ENCODE measurements at places on chromosomes 5 and 9.

GRCh38 chr9:129322022-129322621 is 144.1 kb upstream of the IER5L start:
- no peak for DNase-seq

- no peak for DNase-seq
Observed at GRCh38 chr9:27715651-27716050, 142.4 kb upstream of the C9orf72 start.

DNA sequence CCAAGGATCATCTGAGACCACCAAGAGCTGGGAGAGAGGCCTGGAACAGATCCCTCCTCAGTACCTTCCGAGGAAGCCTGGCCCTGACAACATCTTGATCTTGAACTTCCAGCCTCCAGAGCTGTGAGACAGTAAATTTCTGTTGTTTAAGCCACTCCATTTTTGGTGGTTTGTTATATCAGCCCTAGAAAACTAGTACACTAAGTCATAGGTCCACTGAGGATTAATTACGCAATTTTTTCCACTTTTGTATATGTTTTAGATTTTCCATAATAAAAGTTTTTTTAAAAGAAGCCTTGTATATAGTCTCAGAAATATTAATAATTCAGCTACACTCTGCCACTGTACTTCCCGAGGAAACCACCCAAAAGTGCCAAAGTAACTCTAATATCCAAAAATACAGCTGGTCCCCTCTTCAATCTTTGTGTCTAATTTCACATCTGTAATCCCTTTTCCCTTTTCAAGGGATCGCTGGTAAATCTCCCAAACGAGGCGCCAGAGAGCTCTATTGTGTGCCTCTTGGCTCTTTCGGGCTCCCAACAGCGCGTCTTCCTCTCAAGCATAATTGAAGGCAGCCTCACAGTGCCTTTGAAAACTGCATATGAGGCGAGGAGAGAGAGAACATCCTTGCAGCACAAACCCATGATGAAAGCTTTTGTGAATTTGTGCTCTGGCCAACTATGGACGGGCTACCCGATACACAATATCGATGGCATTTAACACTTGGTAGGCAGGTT is 32.7 kb downstream of the PRUNE2 start:
- peak; percentile 26 for DNase-seq

- no peak for DNase-seq
Observed at GRCh38 chr9:93172666-93173364, 11.1 kb upstream of the WNK2 start.

DNA sequence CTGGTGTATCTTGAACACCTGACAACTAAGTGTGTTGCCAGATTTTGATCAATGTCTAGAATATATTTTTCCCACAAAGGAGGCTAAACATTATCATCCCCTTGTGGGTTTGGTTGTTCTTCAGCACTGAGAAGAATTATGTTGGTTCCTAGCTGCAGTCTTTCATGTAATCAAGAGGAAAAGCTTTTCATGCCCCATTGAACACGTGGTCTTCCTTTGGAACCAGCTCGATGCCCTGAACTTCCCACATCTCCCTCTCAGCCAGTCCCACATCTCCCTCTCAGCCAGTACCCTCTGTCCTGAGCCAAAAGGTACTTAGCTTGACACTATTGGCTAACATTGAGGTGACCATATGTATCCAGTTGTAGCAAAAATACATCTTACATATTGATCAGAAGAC is 36.7 kb upstream of the ZSWIM6 start:
- no peak for DNase-seq

- peak; percentile 12 for DNase-seq
Observed at GRCh38 chr5:141186897-141187512, at the start of gene PCDHB9. PCDHB9 (plus strand) TSS chr5:141187161; CDS start chr5:141187319, 158 bp downstream.

DNA sequence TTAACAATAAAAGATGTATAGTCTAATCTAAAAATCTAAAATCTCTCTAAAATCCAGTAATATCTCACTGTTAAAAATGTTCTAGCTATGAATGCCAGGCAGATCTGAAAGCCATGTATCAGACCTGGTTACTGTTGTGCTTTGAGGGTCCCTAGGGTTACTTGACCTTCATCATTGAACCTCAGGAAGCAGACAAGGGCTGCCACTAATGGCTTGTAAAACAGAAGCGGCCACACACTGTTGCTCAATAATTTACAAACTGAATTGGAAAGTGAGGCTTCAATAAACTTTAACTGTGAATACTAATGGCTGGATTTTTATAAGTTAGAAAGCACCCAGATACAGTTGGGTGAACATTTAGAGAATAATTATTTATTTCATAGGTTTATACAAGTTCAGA is 198.0 kb upstream of the RPS23 start:
- DNase-seq: no peak

GRCh38 chr5:862367-863243 is 11.8 kb upstream of the ZDHHC11 start:
- peak; percentile 69 for DNase-seq

Data from NCI-H2107 (cell line).